Amygdala (tissue), 56 donors: ENCODE measurements at places on chromosomes 11 and 22.

DNA sequence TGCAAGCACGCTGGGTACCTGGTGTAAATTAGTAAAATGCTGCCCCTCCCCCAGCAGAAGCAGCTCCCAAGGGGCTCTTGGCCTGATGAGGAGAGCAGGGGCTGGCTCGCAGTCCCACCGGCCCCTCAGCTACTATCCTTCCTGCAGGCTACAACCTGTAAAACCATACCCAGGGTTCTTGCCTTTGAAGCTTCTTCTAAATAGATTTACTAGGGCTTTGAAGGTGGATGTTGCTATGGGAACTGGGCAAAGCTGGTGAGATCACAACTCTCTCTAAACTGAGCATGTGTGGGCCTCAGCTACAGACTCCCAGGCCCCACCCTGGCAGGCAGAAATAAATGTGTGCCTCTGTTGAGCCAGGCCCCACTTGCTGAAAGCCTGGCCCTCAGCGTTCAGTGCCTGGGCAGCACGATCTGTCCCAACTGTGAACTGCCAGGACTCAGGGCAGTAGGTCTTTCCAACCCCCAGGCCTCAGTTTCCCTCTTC is 18.5 kb downstream of the CD5 start:
- no peak for DNase-seq

GRCh38 chr11:80096736-80097135 is 655.9 kb upstream of the TENM4 start:
- DNase-seq = no peak

DNA sequence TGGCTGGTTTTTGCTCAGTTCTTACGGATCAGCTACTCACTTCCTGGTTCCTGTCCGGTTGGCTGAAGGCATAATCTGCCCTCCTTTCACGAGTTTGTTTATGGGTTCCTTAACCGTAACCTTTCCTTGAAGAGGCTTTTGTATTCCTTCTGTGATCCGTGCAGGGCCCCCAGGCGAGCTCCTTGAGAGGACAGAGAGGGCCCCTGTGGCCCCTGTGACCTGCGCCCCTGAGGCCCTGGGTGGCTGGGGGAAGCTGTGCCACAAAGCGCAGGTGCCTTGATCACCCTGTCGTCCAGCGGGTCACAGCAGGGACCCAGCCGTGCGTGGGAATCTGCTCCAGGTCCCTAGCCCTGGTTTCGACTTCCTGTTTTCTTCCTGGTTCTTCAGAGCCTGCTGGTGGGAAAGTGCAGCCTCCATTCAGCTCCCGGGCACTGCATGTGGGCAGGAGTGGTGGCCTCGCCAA is 27.8 kb upstream of the FADD start:
- DNase-seq = no peak

DNA sequence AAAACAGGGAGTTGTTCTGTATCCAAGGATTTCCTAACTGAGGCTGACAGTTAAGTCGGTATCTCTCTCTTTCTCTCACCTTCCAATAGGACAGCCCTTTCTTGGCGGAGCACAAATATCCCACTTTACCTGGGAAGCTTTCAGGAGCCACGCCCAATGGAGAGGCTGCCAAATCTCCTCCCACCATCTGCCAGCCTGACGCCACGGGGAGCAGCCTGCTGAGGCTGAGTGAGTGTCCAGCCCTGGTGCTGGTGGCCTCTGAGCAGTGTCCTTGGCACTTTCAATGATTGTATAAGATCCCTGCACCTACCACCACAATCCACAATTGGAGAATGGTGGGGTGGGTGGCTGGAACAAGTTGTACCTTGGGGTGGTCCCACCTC is 33.7 kb downstream of the CYB5R2 start:
- no peak for DNase-seq

DNA sequence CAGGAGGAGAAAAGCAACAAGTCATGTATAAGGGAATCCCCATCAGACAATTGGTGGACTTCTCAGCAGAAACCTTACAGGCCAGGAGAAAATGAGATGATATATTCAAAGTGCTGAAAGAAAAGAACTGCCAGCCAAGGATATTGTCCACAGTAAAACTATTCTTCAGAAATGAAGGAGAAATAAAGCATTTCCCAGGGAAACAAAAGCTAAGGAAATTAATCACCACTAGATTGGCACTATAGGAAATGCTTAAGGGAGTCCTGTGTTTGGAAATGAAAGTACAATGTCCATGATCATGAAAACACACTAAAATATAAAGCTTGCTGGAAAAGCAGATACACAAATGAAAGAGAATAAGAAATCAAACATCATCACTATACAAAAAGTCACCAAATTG is 282.0 kb downstream of the BLID start:
- DNase-seq = no peak

GRCh38 chr11:2790568-2790921 is 90.8 kb upstream of the KCNQ1OT1 start:
- DNase-seq = no peak

DNA sequence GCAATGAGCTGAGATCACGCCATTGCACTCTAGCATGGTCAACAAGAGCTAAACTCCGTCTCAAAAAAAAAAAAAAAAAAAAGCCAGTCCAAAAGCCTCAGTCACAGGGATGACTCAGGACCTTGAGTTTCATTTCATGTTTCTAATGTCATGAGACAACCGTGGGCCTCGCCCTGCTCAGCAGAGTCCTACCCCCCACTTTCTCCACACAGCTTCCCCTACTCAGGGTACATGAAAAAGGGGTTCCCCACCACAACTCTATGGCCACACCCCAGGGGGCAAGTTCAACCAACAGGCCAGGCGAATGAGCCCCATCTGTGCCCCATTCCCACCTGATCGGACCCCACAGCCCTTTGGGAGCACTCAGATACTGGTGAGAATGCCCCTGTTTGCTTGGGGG is 24.3 kb upstream of the ADA2 start:
- DNase-seq = no peak

GRCh38 chr11:65159012-65159411 is 11.0 kb upstream of the SPDYC start:
- no peak for DNase-seq

GRCh38 chr11:134101282-134101681 is 32.4 kb downstream of the JAM3 start:
- no peak for DNase-seq

GRCh38 chr11:74870485-74870884 is 78.4 kb downstream of the XRRA1 start:
- no peak for DNase-seq

DNA sequence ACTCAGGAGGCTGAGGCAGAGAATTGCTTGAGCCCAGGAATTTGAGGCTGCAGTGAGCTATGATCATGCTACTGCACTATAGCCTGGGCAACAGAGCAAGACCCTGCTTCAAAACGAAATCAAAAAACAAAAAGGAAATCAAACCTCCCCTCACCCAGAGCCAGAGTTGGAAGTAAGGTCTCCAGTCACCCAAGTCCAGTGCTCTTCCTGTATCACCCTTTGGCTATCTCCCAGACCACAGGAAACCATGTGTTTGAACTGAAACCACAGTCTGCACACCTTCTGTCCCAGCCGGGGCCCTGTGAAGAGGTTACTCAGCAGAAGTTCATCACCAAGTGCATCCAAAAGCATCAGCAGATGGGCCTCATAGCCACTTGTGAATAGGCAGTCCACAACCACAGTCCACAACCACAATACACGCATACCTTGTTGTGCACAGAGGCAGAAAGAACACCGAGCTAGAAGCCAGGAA is 4.6 kb downstream of the MYH9 start:
- DNase-seq = no peak

DNA sequence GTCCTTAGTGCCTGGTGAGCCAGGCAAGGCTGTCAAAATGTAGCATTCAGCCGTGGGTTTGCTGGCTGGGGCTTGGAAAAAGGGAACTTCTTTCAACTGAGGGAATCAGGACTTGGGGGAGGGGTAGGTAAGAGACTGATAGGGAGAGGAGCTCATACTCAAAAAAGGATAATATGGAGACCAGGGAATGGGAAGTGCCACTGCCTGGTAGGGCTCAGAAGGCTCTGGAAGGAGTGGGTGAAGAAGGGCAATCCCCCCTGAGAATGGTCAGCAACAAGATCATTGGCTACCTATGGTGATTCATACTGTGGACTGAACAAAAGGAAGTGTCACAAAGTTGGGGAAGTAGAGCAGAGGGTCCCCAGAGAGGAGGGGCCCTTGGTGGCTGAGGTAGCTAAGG is 1.9 kb downstream of the CNGA4 start:
- DNase-seq = no peak
